GDM1 (cell line): ENCODE measurements at places on chromosomes 6 and 20.

DNA sequence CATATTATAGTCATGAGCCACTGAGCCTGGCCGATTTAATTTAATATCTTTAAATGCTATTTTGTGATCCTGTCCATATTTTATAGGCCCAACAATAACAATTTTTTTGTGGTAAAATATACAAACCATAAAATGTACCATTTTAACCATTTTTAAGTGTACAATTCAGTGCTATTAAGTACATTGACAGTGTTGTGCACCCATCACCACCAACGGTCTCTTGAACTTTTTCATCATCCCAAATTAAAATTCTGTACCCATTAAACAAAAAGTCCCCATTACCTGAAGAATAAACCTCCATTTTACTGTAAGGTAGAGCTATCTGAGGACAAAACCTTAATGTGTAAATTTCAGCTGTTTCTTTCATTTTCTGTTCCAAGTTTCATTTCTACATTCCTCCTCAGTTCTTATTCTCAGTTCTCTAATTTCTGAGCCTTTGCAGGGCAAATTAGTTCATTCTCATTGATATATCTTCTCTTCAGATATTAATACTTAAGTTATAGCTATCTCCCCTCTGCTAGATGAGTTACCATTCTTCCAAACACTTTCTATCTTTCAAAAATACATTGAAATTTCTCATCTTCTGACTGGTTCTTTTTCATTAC lies 10.3 kb downstream of the MTO1 start:
- DNase-seq = no peak

GRCh38 chr20:52160049-52160570 lies 31.5 kb downstream of the ZFP64 start:
- no peak for DNase-seq

- DNase-seq = no peak
These were observed 129.1 kb downstream of the PACRG start for GRCh38 chr6:162856885-162857284.

DNA sequence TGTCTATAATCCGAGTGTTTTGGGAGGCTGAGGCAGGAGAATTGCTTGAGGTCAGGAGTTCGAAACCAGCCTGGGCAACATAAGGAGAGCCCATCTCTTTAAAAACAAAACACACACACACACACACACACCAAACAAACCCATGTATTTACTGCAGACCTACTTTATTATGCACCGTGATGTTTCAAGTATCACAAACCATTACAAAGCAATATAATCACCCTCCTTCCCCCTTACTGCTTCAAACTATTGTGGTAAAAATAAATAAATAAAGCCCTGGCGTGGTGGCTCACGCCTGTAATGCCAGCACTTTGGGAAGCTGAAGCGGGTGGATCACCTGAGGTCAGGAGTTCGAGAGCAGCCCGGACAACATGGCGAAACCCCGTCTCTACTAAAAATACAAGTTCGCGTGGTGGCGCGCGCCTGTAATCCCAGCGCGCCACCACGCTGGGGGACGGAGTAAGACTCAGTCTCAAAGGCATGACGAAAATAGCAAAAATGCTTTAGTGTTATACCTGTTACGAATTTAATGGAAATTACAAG lies 1.5 kb downstream of the TBCC start:
- no peak for DNase-seq

- DNase-seq = no peak
These were observed 4.6 kb downstream of the TFAP2B start for GRCh38 chr6:50823094-50823920.

- DNase-seq = no peak
These were observed 2.6 kb downstream of the ASF1A start for GRCh38 chr6:118896339-118897136.

DNA sequence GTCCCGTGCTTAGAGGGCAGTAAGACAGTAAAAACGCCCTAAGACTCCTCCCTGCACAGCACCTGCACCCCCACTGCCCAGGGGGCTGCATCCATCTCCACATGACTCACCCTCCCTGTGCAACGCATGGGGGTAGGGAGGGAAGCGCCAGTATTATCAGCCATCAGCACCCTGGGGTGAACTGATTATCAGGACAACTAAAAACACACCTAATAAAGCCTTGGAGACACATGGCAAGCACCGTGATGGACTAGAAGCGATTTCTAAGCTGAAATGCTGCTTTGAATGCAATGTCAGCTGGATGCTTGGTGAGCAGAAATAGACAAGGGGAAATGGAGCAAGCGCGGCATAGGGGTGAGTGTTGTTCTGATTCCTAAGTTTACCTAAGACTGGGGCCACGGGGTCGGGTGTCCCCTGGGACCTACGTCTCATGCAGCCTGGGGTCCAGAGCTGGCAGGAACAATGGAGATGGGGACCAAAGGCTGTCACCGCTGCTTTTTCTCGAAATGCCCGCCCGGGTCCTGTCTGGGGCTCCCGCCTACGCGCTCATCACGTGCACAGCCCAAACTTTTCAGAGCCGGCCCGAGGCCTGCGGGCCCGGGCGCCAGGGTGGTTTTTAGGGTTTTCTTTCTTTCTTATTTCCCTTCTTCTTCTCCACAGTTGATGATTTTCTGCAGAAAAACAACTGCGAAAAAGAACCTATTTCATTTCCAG lies 702 bp upstream of the TNFAIP3 start:
- no peak for DNase-seq

DNA sequence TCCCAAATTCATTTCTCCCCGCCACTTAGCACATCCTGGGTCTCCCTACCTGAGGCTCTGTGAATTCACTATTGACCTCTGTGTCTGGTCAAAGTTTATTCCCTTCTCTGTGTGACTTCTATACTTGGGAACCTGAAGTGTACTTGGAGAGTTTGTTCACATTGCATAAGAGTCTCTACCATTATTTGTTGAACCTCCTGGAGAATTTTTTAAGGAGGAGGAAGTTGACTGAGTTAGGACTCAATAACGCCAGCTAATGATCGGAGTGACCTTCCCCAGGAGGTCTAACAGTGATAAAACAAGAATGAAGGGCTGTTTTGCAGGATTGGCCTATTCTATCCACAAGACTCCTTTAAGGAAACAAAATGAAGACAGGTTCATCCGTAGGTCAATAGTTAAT lies 23.6 kb downstream of the STMND1 start:
- no peak for DNase-seq

DNA sequence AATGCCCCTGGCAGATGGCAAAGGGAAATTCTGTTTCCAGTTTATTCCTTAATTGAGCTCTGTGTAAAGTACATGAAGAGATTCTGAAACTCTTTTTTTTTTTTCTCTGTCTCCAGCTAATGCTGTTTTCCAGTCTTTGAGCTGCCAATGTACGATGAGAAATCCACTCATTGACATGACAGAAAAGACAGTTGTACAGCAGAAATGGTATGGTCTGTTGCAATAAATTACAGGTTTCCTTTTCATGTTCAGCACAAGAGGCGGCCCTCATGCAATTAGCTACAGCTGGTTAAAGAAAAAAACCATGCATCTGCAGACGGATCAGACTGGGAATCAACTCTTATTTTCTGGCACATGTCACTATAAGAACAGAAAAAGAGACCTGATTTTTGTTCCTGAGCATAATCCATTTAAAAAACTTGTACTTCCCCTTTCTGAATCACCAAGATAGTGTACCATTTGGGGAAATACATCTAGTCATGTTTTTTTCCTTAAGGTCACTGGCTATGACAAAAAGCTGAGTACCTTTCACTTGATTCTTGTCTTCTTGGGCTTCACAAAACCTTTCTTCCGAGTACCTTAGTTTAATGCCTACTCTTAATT lies 289.8 kb upstream of the PREP start:
- DNase-seq = peak; percentile 3

- no peak for DNase-seq
These were observed 205.1 kb upstream of the SMLR1 start for GRCh38 chr6:130622142-130622541.

DNA sequence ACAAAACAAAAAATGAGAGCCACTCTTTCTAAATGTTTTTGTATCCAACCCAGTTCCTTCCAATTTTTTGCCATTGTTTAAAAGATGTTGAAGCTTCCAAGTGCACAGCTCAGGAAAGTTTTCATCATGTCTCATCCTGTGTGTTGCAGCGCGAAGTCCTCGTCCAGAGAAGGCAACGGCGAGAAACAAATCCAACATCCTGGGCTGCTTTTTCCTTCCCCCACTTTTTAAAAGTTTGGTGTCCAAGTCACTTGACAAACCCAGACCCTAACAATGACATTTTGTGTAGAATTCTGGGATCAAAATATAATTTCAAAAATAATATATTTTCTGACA lies 92.3 kb downstream of the ANKRD60 start:
- DNase-seq = no peak

- no peak for DNase-seq
These were observed 30.0 kb downstream of the TFEB start for GRCh38 chr6:41705311-41705995.

DNA sequence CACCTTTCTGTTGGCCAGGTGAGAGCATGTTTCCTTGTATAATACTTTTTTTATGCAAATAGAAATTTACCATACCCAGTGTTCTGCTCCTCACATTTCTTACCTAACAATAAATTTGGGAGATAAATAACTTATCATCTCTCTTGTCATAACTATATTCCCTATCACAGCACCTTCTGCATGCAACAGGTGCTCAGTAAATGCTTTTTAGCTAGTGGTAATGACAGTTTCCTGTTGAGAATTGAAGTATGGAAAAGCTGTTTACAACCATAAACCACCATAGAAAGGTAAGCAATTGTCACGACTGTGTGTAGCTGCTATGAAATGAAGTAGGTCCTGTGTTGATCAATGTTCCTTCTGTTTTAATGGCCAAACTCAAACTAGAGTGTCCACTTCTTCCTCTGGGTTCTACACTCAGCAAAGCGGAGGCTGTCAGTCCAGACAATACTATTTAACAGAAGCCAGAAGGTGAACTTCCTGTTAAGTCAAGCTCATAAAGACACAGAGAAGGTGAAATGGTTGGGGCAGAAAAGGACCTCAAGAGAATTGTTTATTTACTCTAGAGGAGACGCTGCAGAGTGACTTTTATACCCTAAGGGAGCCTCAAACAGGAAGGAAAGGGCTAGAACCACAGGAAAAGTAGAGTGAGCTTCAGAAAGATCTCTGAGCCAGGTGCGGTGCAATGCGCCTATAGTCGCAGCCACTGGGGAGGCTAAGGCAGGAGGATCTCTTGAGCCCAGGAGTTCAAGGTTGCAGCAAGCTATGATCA lies 84.0 kb upstream of the SLC22A16 start:
- no peak for DNase-seq

DNA sequence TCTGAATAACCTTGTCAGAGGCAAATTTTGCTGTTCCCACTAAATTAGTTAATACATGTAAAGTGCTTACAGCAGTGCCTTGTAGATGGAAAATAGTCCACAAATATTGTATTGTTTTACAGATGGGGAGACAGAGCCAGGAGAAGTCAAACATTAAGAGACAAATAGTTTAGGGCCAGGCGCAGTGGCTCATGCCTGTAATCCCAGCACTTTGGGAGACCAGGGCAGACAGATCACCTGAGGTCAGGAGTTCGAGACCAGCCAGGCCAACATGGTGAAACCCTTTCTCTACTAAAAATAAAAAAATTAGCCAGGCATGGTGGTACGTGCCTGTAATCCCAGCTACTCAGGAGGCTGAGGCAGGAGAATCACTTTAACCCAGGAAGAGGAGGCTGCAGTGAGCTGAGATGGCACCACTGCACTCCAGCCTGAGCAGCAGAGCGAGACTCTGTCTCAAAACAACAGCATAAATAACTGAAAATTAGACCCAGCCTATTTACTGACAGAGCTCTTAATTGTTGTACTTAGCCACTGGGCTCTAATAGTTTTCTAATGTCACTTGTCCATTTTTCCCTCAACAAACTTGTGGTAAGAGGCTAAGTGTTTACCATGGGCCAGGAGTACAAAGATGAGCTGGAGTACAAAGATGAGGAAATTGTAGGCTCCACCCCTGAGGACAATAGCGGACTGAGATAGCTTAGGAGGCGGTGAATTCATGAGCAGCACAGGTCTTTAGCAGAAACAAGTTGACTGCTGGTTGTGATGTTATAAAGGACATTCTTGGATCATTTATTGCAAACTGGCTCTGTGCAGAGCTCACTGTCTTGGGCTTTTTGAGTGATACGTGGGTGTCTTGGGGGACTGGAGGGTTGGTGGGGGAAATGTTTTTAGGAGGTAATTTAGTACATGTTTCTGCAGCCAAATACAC lies 6.4 kb downstream of the ZSWIM3 start:
- no peak for DNase-seq

DNA sequence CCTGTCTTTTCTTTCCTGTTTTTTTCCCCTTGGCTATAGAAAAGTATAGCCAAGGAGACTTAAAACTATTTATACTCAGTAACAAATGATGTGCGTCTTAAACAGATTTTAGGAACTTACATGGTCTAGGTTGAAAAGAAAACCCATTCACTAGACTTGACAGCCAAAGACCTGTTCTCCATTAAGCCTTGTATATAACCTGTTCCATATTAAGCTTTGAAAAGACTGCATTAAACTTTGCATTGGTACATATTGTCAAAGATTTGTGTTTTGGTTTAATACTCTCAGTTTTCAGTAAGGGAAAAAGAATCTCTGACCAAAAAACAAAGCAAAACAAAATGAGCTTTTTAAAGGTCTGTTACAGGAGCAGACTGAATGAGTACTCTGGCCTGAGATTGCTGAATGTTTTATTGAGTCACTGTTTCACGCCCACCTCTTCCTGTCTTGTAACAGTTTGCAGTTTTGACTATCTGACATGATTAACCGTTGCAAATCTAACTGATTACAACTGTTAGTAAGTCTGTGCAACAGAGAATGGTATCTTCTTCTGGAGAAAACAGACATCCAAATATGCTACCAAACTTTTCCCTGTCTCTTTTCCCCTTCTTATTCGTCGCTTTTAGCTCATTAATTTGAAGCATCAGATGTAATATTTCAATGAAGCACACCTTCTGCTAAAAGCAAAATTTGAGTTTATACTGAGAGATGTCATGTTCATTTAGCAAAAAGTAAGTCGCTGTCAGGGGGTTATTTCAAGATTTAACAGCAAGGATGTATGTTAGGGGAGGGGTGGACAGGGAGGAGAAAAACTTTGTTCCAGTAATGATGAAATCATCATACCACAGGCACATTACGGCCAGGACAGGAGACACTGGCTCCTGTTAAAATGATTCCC lies 59.1 kb upstream of the SUPT3H start:
- DNase-seq = peak; percentile 33

GRCh38 chr6:149929422-149929821 lies 6.5 kb upstream of the RAET1G start:
- no peak for DNase-seq

DNA sequence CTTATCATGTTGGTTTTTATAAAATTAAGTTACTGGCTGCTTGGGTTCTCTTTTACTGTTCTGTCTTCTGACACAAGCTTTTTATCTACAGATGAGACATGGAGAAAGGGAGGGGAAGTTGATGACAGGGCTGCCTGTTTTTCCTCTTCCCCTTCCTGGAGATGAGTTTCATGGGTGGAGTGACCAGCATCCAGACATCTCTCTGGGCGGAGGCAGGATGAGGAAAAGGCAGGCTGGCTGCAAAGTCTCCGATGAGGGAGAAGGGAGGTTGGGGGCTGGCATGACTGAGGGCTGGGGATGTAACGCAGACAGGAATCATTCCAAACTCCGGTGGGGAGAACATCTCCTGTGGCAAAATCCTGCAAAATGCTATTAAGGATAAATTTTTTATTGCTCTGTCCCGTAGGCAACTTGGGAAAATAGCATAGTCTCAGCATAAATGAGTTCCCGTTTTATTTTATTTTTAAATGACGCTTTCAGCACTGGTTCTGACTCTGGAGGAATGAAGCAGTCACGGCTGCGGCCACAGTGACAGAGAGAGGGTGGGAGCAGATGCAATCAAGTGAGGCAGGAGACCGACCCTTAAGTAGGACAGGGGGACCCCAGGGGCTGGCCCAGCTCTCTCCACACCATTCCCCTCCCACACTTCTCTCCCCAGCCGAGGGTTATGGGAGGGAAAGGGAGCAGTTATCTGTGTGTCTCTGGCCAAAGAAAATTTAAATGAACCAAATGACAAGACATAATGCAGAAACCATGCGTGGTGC lies 108.8 kb upstream of the PMEPA1 start:
- DNase-seq = no peak
